ENCODE measurements at places on chromosomes 3 and 15. TPM values are rescaled to one million over a fixed set of nuclear protein-coding genes. Genes with fewer than 3 reads are reported as not detected.

Gene MST1R
- total RNA-seq: 3.4 TPM

Gene TLR9
- 0.45 TPM for total RNA-seq

Gene CALML4
- 12.3 TPM for total RNA-seq

Gene BOC
- not detected for total RNA-seq

Gene UTS2B
- not detected for total RNA-seq

Gene SERPINI2
- not detected for total RNA-seq

Gene WDR48
- total RNA-seq: 37.0 TPM

Gene ZDHHC19
- total RNA-seq: not detected

Gene CCR5
- total RNA-seq: 12.3 TPM

Gene FGF12
- not detected for total RNA-seq

Gene ELL3
- 2.7 TPM for total RNA-seq

Gene NPAP1
- total RNA-seq: not detected

Gene HTR3E
- total RNA-seq: not detected
